T-helper 2 cell treated with Interferon-gamma antibody and Interleukin-4, amounts not matched to agents 5 μg/mL and 100 μg/mL, for 36 hours (primary cell): ENCODE measurements at places on chromosomes 5 and 9.
A peak's percentile ranks its signal among the peaks of the same experiment; 100 is the strongest.

DNA sequence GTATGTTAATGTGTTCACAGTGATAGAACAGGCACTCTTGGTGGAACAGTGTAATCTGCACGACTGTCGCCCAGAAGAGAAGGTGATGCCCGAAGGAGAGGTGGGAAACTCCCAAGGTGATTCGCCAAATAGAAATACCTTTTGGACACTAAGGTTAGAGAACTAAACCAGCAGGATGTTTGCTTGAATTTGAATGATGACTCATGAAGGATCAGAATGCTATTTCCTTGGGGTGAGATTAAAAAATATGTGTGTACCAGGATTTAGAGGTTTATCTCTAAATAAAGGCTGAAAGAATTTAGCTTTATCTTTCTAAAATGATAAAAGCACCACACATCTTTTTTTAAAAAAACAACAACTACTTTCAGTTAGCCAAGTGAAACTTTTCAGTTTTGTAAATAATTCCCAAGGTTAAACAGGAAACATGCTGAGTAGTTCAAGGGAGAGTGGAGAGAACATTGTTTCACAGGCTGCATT, 297.4 kb upstream of the TAS2R1 start:
- no peak for DNase-seq

DNA sequence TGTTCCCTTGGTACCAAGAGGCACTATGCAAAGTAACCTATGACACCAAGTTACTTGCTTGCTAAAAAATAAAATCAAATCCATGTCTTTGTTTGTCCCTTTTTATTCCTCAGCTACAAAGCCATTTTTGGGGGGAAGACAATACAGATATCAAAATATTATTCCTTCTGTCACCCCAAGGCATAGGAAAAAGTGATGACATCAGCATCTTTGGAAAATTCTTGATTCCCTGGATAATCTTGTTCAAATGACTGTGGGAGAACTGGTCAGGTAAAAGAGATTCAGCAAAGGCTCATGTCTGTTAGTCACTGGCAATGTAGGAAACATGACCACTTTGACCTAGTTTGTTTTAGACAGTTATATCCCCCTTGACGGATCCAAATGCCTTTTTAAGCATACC, 373.1 kb downstream of the MAT2B start:
- DNase-seq: no peak

DNA sequence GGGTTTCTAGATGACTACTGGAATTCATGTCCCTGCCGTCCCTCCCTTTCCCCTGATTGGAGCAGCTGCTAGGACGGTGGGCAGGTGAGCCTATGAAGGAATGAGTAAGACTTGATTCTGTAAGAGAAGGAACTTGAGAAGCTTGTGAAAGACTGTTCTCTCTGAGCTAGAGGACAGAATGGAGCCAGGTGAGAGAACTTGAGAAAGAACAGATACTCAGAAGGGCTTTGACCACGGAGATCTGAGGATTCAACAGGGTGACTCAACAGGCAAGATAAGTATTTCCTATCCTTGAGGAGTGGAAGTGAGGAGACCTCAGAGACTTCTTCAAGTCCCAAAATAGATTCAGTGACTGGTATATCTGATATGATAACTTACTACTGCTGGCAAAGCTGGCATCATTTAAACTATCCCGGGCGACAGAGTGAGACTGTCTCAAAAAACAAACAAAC, 41.9 kb downstream of the HSDL2 start:
- no peak for DNase-seq

DNA sequence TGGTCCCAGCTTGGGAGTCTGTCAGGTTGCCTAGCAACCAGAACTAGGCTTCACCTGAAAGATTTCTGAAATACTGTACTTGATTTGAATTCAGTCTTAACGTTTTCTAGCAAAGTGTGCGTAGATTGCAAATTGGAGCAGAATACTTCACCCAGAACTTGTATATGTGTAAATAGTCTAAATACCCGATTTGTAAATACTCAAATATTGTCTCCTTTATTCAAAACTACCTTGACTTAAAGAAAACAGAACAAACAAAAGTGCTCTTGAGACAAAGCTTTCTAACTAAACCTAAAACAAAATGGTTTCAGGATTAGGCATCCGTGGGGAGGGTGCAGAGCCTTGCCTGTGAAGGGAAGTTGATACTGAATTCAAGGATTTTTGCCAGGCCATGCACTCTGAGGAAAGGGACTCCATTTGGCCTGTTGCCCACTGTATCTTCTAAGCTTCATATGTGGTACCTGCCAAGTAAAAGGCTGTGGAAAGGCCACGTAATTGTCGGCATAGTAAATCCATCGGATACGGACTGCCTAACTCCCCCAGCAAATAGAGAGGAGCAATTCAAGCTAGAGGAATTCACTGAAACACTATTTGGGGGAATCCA, 744 bp upstream of the HMGCS1 start:
- DNase-seq: no peak

- no peak for DNase-seq
Measured at GRCh38 chr5:160082614-160083500, 36.4 kb downstream of the PWWP2A start.

DNA sequence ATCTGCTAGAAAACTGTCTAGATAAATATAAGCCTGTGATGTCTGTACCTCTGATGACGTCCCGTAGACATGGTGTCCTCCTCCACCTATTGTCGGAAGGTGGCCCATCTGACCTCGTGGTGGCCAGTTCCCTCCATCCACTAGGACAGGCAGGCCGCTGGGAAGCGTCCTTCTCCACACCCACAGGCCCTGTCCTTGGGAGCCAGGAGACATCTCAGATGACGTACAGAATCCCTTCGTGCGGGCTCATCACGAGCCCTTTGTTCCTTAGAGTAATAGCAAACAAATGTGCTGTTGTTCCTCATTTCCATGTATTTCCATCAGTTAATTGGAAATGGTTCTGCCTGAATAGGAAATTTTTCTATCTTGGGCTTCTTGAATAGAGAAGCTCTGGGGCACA, 38.3 kb upstream of the TENT4A start:
- DNase-seq: no peak

DNA sequence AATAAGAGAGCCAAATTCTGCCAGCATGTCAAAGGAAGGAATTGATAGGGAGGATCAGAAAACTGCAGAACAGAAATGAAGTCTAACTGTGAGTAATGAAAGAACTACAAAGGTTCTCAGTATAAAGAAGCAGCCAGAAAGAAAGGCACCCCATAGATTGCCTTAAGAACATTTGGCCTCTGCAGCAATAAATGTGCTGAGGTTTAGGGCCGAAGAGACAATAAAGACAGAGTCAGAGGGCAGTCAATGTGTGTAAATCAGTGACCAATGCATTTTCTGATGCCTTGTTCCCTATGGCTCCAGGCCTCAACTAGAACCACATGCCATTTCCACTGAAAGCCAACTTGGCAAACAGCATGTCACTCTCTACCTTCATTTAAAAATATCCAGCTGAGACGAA, 281.0 kb downstream of the HINT1 start:
- no peak for DNase-seq

DNA sequence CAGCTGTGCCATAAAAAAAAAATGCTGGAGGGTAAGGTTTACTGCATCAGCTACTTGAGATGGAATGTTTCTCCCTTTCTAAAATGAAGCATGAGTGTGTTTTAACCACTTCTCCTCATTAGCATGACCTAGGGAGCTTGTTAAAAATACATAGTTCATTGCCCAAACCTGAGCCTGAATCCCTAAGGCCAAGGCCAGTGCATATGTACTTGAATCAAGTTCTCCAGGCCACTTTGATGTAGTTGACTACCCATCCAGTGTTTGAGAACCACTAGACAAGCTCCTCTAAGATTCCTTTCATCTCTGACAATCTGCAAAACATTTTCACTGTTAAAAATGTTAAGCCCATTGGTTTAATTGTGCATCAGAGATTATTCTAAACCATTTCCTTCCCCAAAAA, 6.7 kb downstream of the TIMD4 start:
- no peak for DNase-seq

GRCh38 chr5:55316837-55317236, 9.0 kb downstream of the MTREX start:
- DNase-seq: no peak

GRCh38 chr5:58545912-58546311, 37.0 kb upstream of the RAB3C start:
- DNase-seq: no peak

GRCh38 chr9:122138560-122139268, 20.9 kb downstream of the NDUFA8 start:
- no peak for DNase-seq

GRCh38 chr5:175842951-175843793, 28.2 kb upstream of the CPLX2 start:
- no peak for DNase-seq

GRCh38 chr5:57313716-57314115, 139.9 kb downstream of the GPBP1 start:
- no peak for DNase-seq

DNA sequence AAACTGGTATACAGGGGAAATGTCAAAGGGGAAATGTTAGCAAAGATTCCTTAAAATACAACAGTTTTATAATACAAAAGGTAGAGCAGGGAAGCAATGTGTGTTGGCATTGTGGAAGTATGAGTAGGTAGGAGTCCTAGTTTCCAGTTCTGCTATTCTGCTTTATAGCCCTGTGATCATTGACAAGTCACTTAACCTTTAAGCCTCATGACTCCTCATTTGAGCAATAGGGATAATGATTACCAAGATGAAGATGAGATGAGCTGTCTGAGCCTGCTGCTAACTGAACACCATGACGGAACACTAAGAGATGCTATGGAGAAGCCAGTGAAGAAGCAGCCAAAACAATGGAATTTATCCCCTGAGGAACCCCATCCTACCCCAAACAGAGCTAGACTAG, 251.7 kb downstream of the PAPPA start:
- DNase-seq: no peak

GRCh38 chr5:142849466-142849865, 79.3 kb downstream of the ARHGAP26 start:
- no peak for DNase-seq

- DNase-seq: no peak
Measured at GRCh38 chr9:132366481-132366880, 11.7 kb upstream of the SETX start.

DNA sequence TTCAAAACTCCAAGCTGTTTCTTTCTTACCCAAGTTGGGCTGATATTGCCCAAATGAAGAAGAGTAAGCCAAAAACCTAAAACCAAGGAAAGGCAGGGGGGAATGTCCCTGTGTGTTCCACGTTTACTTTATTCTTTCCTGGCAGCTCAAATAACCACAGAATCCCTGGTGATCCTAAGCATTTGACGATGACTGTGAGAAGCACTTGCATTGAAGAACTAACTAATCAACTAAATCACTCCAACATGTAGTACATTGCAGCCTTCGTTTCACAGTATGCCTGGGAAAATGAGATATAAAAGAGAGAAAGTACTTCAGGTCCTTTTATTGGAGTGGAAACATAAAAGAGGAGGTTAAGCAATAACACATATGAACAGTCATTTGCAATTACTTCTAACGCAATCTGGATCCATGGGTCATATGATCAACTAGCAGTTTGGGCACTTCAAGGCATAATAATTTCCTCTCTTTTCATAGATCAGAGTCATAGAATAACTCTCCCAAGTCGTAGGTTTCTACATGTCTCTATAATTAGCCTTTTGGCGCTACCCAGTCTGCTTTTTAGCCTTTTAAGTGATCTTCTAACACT, 338.4 kb downstream of the TMEM167A start:
- no peak for DNase-seq

DNA sequence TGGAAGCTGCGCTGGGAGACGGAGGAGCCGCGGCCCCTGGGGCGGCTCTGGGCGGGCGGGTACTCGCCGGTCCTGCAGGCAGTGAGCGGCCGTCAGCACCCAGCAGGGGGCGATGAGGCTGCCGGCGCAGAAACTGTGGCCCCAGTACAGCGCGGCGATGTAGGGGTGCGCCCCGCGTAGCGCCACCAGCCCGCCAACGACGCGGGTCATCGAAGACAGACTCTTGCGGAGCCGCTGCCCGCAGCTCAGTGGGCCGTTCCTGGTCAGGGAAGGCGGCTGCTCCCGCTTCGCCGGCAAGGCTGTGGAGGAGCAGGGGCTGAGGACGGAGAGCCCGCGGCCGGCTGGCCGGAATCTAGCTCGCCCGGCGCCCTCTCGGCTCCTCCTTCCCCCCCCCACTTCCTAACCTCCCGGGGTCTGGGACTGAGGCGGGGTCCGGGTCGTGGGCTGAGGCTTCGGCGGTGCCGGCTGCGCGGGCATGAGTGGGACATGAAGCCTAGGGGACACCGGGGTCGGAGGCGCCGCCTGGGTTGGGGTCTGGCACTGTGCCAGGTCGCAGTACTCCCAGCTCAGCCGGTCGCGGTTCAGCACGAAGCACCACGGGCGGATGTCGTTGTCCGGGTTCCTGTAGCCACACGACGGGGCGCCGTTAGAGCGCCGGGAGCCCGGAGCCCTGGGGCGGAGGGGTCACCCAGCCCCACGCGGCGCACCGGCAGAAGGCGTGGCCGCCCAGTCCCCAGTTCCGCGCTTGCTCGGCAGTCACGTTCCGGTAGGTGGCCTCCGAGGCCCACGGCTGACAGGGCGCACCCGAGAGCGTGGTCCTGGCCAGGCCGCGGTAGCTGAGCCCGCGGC, 3.6 kb upstream of the PFN3 start:
- DNase-seq: peak; percentile 83
